ENCODE measurements at places on chromosomes 6 and 20.

DNA sequence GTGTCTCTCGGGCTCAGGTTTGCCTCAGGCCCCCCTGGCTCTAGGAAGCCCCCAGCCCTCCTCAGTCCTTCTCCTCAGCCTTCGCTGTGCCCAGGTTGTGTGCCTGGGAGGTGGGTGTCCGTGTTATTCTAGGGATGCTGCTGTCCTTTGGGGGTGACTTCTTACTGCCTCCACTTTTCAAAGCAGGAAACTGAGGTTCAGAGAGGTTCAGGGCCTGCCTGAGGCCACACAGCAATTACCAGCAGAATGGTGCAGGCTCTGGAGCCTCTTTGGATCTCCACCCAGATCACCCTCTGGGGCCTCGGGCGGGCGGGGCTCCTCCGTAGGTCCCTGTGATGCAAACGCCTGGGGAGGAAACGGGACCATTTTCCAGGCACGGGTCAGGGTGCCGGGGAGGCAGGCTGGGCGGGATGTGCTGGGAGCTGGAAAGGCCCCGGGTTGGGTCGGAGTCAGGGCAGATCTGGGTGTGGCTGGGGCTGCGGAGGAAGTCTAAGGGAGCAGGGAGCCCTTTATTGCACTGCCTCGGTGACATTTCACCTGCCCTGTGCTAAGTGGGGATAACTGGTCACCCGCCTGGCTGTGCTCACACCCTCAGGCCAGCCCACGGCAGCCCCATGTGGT lies 23.2 kb downstream of the GATA5 start:
- no peak for DNase-seq

- no peak for DNase-seq
Observed at GRCh38 chr20:61448386-61448785, 196.3 kb downstream of the CDH4 start.

DNA sequence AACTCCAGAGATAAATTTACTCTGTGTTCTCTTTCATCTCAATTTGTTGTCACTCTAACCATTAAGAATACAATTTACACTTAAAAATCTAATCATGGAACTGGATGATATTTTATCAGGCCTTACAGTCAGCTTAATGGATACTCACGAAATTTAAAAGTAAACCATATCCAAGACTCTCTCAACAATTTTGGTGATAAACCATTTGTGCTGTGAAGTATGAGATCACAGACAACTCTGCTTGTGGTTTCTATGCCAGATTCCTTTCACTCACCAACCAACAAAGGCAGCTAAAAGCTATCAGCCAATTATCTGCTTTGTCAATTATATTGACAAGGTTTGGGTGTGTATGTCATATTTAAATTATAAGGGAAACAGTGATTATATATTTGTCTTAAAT lies 155.8 kb downstream of the TRDN start:
- no peak for DNase-seq

DNA sequence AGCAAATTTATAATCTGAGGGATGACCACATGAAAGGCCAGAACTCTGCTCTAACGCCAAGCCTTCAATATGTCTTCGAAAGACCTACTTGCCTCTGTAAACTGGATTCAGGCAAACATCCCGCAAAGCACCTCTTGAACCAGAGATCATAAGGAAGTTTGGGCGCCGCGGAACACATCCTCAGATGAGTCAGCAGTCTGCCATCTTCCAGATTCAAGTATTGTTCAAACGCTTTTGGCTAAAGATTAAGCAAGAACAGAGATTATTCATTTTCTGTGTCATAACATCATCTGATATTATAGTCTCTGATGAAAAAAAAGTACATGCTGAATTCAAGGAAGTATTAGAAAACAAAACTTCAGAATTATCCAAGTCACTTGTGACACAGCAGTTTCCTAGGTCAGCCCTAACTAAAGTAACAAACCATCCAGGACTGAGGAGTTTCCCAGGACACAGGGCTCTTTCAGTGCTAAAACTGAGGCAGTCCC lies 20.8 kb downstream of the TBC1D7 start:
- no peak for DNase-seq

DNA sequence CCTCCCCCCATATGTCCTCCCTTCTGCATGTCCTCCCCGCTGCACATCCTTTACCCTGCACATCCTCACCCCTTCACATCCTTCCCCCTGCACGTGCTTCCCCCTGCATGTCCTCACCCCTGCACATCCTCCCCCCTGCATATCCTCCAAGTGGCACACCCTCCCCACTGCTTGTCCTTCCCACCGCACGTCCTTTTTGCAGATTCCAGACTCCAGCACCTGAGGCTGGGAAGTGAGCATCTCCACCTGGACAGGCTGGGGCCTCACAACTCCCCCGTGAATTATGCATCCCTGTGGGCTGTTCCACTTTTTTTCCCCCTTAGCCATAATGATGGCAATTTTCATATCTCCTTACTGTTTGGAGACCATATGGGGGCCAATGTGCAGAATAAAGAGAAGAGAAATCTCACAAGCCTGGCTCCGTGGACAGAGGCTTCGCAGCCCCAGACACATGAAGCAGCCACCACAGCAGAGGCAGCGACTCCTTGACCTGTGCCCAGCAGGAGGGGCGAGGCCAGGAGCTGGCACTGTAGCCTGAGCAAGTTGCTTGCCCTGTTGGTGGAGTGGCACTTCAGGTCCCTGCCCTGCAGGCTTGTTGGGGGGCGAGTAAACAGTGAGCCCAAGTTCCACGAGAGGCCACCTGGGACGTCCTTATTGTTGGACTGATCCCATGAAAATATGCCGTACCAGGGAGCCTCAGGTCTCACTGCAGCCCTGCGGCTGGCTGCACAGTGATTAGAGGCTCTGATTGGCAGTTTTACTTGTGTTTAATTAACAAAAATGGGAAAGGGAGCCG lies 113.1 kb downstream of the SYNDIG1 start:
- DNase-seq, result no peak

DNA sequence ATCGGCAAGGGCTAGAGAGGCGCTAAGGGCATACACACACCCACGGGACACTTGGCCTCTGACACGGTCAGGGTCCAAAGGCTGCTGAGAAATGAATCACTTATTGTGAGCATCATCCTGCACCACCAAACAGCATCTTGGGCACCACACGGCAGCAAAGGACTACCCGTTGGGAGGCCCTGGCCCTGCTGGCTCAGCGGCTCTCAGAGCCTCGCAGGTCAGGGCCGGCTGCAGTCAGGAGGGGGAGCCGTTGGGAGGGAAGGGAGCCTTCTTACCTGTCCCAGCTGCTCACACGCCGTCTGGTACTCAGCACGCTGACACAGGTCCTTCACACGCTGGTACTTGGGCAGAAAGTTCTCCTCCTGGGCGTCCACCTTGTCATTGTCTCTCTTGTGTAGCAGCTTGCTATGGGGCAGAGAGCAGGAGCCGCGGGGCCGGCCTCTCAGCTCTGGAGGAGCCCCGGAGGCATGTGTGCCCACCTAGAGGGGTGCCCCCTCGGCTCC lies 109.0 kb downstream of the SULF2 start:
- DNase-seq, result no peak

GRCh38 chr6:6436946-6437345 lies 116.5 kb upstream of the F13A1 start:
- no peak for DNase-seq

DNA sequence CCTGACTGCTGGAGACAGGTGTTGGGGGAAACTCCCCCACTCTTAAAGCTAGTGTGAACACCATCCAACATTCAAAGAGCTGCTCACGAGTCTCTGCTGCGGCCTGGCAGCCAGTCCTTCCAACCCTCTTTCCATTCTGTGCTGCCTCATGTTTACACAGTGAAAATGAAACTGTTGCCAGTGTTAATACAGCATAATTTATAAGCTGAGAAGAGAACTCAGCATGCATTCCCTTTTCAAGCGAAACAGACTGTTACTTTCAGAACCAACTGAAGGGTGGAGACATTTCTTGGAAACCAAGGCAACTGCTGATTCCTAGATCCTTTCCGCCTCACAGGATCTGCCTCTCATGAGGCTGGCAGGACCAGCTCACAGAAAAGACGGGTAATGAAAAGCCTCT lies 533.8 kb upstream of the ID4 start:
- DNase-seq, result no peak
